ENCODE measurements at places on chromosomes 5 and 9.

DNA sequence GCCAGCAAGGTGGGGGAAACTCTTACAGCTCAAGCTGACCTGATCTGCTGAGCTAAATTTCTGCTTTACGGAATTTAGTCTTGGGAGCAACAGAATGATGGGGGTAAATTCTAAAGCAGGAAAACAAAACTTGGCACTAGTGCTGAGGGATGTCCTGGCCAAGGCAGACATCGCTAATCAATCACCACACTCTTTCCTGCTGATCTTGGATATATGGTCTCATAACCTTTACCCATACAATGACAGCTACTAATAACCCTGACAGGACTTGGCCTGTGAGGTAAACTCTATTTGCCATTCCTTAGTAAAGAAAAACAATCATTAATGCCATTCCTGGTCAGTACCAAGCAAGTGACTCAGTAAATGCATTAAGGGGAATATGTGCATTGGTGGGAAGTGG is 51.5 kb downstream of the PPARGC1B start:
- DNase-seq = no peak

DNA sequence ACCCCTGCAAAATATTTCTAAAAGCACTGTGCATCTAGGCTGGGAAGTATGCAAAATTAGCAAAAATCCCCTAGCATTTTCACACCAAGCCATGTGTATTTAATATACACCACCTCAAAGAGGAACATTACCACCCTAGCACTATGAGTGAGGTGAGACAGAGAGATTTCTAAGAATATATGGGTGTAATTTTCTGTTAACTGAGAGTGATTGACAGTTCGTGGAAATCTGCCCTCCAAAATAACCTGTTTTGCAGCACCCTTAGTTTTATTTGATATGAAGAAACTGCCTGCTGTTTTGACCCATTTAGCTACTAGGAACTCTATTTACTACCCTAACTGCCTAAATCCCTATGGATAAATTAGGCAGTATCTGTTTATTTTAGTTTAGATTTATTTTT is 64.2 kb upstream of the CDKN2B start:
- no peak for DNase-seq

DNA sequence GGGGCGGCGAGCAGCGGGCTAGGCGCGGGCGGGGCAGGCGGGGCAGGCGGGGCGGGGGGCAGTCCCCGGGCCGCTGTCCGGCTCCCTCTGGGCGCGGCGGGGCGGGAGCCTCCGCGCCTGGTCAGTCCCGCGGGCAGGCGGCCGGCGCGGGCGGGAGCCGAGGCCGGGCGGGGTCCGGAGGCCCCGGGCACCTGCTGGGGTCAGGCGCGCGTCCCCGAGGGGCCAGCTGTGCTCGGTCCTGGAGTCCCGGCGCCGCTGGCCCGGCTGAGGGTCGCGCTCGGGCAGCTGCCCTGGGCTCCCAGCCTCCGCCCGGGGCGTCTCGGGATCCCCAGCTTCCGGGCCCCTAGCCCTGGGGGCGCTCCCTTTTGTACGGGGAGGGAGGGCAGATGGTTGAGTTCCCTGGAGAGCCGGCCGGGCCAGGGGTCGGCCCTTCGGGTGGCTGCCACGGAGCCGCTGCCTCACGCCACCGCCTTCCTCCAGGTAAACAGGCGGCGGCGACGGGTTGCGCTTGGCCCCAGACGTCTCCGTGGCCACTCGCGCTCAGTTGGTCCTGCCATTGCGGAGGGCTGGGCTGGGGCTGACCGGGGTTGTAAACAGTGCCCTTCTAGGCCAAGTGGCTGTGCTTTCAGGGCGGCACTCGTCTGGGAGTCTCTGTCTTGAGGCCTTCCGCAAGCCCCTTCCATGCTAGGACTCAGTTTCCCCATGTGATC is 473 bp downstream of the ZBTB34 start:
- DNase-seq = peak; percentile 20

DNA sequence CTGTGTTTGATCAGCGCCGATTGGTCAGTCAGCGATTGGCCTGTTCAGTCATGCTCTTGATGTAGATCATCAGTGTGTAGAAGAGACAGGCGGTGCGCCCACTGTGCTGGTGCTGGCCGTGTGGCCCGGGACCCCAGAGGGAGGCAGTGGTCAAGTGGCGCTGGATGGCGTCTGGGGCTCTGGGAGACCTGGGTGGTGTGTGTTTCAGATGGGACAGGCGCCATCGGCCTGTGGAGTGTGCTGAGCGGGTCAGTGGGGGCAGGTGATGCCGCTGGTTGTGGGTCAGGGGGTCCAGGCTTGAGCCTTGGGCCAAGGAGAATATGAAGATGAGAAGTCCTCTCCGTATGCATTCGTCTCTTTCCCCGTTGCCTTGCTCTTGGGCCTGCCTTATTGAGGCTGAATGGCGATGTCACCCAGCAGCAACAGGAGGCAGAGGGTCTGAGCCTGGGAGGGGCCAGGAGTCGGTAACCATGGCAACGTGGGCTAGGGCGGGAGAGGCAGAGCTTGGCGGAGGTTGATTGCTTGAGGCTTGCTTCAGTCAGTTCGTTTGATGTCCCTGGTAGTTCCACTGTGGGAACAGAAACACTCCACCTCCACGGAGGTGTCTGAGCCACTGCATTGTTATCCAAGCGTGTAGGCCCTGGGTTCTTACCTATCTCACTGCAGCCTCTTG is 117.8 kb upstream of the CACNA1B start:
- no peak for DNase-seq

DNA sequence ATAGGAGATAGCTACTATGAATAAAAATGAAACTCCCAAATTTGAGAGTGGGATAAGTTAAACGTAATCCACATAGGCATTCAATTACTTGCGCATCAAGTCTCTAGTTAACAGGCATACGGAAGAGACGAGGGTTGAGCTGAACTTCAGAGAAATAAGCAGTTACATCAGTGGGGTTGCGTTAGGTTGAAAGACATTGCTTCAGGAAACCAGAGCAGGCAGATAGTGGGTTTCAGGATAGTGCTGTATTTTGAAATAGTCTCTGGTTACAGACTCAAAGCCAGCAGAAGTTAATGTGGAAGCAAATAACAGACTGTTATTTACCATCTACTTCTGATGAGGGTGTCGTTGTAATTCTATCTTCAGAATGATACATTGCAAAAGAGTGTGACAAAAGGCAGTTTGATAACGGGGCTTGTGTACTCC is 533.4 kb downstream of the PDE4D start:
- no peak for DNase-seq

DNA sequence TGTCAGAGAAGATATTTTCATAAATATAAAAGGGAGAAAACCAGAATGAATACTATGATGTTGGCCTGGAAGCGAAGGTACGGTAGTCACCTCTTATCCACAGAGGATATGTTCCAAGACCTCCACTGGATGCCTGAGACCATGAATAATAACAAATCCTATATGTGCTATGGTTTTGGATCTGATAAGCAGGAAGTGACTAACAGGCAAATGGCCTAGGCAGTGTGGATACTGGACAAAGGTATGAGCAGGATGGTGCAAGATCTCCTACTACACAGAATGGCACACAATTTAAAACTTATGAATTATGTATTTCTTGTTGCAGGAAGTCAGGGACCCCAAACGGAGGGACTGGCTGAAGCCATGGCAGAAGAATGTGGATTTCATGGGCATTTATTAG is 48.2 kb downstream of the ADAMTS12 start:
- DNase-seq = no peak

- no peak for DNase-seq
Measured at GRCh38 chr5:139848508-139849100, 53.0 kb downstream of the PSD2 start.

GRCh38 chr9:120733190-120733589 is 18.9 kb upstream of the MEGF9 start:
- DNase-seq = no peak

DNA sequence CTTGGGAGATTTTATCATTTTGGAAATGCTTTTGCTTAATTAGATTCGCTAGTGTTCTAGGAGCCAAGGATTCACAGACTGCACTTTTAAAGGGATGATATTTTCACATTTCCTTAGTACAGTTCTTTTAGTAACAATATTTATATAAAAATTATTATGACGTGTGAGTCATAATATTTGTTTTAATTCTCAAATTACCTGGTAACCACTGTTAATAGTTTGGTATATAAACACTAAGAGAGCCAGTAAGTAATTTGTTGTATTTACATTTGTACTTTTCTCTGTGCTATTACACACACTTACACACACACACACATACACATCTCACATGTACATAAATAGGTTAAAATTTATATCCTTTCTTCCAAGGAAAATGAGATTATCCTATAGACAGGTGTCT is 58.8 kb upstream of the RAD23B start:
- no peak for DNase-seq

GRCh38 chr5:172133359-172134029 is 54.5 kb downstream of the STK10 start:
- DNase-seq = peak; percentile 81

DNA sequence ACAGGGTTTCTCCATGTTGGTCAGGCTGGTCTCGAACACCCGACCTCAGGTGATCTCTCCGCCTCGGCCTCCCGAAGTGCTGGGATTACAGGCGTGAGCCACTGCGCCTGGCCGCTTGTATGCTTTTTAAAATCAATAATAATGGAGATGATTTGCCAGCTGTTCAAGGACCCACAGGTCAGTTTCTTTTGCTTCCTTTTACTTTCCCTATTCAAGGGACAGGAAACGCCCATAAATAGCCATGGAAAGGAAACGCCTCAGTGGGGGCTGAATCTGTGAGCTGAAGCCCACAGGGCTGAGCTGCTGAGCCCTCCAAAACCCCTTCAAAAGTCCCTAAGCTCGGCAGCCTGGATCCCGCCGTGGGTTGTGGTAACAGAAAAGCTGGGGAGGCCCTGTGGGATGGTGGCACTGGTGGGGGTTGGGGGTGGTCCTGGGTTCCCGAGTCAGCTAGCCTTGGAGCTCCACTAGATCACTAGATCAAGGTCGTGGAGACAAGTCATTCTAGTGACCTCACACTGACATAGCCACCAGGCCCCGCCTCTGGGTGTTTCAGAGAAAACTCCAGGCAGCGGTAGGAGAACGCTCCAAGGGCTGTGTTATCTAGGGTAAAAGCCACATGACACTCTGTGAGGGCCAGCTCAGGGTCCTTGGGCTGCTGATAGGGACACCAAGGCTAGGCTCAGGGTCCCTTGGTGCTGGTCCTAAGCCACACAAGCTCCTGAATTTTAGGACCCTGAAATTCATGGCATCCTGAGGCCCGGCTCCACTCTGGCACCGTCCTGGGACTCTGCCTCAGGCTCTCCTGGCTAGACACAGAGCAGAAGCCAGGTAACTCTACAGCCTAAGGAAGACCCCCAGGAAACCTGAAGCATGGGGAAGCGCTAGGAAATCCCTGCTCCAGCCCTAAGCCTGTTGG is 18.0 kb upstream of the DUSP1 start:
- no peak for DNase-seq
